ENCODE measurements at places on chromosomes 4 and X.

DNA sequence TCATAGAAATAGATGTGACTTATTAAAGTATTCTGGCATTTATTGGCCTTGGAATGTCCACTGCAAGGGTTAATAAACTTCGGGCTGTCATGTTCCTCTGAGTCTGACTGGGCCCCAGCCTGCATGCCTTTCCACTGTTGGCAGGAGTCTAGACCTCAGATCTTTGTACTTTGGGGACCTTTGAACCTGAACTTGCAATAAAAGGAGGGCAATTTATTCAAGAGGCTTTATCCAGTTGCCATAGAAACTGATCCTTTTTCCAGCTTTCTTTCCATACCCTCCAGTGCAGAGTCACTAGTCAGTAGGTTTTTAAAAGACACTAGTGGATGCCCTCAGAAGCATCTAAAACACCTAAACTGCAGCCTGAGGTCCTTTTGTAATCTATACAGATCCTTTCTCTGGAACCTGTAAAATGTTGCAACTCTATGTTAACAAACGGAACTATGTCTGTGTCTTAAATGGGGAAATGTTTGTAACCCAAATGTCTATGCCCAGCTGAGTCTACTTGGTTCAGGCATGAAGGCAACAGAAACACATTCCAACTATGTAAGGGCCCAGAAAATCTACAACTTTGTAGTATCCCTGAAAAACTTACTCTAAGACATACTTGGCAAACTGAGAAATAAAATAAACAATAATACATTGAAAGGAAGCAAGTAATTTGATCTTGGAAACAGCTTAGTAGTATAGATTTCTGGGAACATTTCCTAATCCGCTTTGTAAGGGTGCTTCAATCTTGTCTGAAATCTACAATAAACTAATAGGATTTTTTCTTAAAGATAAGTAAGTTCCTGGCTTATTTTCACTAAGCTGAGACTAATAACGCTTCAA is 41.5 kb downstream of the SOWAHB start:
- no peak for DNase-seq

- no peak for DNase-seq
Observed at GRCh38 chr4:77805840-77806239, 13.3 kb downstream of the CNOT6L start.

GRCh38 chrX:111244235-111244750 is 26.0 kb downstream of the CAPN6 start:
- no peak for DNase-seq

GRCh38 chrX:63961964-63962363 is 176.9 kb upstream of the ARHGEF9 start:
- no peak for DNase-seq

DNA sequence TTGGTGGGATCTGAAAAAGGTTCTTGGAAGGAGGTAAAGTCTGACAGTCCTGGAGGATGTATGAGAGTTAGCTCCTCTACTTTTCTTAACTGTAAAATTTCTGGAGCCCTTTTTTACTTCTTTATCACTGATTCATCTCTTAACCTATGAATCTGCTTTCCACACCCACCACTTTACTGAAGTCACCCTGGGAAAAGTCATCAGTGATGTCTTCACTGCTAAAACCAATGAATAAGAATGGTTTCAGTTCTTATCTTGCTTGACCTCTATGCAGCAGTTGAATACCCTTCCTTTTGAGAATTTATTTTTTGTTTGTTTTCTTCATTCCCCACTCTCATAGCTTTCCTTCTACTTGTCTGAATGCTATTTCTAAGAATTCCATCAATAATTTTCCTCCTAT is 80.0 kb downstream of the AREG start:
- DNase-seq, result no peak

- DNase-seq, result no peak
Observed at GRCh38 chr4:23631255-23631950, 258.4 kb downstream of the PPARGC1A start.

DNA sequence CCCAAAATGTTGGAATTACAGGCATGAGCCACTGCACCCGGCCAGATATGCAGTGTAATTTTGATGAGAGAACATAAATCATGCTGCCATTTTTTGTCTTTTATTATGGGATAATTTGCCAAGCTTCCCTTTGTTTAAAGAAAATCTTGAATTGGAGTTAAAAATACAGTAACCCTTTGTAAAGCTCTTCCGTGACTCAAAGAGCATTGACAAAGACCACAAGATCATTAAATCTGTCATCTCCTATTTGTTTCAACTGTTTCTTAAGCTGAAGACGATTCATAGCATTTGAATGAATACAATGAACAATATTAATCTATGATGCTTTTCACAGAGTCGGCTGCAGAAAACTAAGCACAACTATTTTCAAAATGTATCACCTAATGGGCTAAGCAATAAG is 132.6 kb downstream of the ANAPC4 start:
- no peak for DNase-seq

GRCh38 chr4:151152028-151152427 is 52.6 kb downstream of the RPS3A start:
- DNase-seq, result no peak

GRCh38 chr4:1654216-1654955 is 29.7 kb downstream of the FAM53A start:
- no peak for DNase-seq

- DNase-seq, result no peak
Observed at GRCh38 chr4:122749704-122750454, 17.4 kb downstream of the BBS12 start.

DNA sequence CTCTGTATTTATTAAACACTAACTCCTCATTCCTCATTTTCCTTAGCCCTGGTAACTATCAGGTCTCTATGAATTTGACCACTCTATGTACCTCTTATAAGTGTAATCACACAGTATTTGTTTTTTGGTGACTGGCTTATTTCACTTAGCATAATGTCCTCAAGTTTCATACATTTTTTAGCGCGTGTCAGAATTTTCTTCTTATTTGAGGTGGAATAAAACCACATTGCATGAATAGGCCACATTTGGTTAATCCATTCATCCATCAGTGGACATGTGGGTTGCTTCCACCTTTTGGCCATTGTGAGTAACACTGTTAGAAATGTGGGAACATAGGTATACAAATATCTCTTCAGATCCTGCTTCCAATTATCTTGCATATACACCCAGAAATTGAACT is 341.2 kb upstream of the BOD1L1 start:
- no peak for DNase-seq

- no peak for DNase-seq
Observed at GRCh38 chr4:159534655-159535054, 431.8 kb downstream of the RAPGEF2 start.

- DNase-seq, result no peak
Observed at GRCh38 chr4:100833906-100834305, 316.1 kb upstream of the EMCN start.

Data from ecto neural progenitor cell (in vitro differentiated cells).